ENCODE measurements at places on chromosomes 12 and 14.

- no peak for DNase-seq
Measured at GRCh38 chr12:56614627-56615026, 15.5 kb downstream of the BAZ2A start.

GRCh38 chr12:24977060-24977459, 28.2 kb upstream of the BCAT1 start:
- DNase-seq: no peak

DNA sequence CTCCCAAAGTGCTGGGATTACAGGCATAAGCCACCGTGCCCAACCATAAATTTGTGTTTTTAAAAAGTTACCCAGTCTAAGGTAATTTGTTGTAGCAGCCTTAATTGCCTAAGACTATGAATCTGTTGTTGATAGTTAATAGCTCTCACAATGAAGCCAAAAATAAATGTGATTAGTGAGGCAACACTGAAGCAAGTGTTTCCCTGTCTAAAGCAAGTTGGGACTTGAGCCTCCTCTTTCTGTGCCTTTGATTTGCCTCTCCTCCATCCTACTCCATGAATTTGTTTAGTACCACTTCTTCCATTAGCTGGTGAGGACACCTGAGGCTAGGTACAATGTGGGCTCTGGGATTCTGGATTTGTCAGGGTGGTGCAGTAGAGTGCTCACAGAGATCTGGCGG, 36.8 kb downstream of the DAAM1 start:
- no peak for DNase-seq

DNA sequence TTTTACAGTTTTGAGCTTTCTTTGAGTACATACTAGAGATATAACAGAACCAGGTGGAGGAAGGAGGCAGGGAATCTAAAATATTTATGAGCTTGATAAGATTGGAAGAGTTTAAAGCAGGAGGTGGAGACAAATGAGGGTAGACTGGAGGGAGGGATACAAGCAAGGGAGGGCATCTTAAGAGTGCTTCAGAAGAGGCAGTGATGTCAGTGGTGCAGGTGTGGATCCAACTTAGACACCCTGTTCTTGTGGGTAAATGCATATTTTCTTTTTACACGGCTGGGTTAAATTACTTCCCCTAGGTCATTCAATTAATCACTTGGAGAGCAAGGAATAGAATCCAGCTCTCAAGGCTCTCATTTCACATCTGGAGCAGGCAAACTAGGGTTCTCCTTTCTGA, 146.1 kb upstream of the LRIG3 start:
- DNase-seq: no peak

DNA sequence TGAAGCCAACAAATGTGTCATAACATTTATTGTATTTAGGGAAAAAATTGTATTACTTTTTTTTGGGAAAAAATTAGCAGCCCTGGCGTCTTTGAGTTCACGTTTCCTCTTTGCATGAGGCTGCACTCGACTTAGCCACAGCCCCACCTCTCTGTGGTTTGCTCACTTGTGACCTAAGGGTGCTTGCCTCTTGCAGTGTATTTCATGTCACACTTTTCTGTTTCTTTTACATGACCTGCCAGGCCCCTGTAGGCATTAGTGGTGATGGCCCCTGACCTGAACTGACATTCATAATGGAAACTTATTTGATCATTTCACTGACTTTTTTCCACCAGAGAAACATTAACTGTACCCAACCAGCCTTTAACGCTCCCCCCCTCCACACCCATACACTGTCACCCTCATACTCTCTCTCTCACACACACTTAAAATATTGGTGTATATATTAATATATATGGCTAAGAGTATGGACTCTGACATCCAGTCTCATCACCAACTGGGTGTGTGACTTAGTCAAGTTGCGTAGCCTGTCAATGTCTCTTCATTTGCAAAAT, 122.9 kb downstream of the PRKCH start:
- DNase-seq: peak; percentile 83

DNA sequence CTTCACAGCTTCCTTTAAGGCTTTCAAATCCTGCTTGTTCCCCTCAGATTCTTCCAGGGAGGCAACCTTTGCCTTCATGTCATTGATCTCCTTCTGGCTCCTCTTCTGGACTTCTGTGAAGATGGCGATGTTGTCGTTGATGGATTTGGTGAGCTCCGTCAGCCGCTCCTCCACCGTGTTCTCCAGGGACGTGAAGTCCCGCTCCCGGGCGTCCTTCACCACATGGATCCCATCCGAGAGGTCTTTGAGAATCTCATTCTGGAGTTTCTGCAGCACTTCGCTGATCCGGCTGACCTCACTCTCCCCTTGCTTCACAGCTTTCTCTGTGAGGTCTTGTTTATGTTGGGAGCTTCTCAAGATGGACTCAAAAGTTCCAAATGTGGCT, 7.9 kb downstream of the CKAP4 start:
- no peak for DNase-seq
